ENCODE measurements at places on chromosomes 7 and 10.

DNA sequence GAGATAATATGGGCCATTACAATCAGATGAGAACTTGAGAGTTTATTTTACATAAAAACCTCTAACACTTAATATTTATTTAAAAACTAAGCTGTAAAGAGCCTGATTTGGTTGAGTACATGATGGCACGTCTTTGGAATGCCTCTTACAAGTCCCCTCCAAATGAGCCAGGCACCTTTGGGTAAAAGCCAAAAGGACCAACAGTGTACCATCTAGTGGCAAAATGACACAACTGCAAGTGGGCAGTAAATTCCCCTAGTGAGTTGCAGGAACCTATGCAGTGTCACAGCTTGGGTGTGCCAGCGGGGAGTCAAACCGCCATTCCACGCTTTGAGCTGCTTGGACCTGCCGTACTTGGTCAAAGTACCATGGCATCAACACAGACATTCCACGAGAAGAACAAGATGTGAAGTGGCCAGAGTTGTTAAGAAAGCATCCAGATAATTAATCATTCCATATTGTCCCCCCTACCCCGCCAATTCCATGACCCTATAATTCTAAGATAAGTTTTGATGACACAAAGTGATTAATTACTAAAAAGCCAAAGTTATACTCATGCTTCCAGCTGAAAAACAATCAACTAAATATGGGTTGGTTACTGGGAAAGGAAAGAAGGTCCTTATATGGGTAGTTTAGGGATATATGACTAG, 115.2 kb downstream of the SORBS1 start:
- DNase-seq = peak; percentile 39

DNA sequence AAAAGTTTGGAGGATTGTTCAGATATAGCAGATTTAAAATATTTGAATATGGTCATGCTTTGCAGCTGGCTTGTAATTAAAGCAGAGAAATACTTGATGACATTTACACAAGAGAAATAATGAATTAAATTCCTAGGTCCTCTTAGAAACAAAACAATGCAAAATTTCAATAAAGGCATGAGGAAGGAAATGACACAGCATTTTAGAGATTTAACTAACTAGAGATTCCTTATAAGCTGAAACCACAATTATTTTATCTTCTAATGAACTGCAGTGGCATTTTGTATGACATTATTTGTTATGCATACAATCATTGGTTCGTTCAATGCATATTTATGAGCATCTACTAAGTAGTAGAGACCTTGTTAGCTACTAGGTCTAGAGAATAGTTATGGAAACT, 490.9 kb downstream of the ZWINT start:
- no peak for DNase-seq

DNA sequence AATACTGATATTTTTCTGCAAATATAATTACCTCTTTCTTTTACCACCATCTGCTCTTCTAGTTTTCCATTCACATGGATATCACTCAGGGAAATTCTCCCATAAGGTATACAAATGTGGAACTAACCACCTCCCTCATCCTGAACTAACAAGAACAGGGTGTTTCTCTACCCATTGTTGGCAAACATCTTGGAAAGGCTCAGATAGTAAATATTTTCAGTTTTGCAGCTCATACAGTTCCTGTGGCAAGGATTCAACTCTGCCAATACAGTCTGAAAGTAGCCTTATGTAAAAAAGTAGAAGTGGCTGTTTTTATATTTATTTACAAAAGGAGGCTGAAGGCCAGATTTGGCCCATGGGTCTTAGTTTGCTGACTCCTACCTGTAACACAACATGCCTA, 513.0 kb upstream of the TEX47 start:
- DNase-seq = no peak

DNA sequence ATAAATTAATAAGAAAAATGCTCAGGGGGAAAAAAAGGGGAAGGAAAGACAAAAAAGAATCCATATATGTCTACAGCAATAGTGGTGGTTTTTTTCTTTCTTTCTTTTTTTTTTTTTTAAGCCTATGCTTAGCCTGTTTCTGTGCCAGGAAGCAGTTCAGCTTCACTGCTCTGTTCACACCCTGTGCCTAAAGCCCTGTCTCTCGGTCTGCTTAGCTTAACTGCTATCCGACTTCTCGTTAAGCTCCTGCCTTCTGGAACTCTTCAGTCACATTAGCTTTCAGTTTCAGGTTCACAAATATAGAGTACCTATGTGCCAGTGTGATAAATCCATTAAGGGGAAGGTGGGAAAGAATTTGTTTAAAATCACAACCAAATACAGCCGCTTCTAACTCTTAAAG, 26.5 kb upstream of the NRG3 start:
- no peak for DNase-seq

GRCh38 chr7:89200758-89201157, 405.2 kb upstream of the TEX47 start:
- DNase-seq = no peak

DNA sequence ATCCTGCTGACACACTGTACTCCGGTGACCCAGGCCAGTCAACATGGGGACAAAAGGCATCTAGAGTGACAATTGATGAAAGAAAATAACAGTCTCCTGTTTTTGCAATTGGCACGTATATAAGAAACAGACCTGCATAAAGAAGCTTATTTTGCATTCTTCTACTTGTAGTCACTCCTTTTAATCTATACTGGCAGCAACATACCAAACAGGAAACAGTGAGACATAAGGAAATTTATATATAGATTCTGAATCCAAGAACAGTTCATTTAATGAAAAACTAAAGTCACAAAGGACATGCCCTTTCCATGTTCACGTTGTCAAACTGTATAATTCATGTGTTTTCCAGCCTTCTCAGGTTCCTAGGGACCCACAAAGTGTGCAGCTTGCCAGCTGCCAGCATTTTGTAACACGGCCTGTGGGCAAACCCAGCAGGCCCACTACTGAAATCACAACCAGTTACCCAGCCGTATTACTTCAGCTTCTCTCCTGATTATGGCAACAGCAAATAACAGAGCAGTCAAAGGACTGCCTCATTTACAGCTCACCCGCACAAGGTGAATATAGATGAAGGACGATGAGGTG, 72.3 kb downstream of the AMPH start:
- no peak for DNase-seq

GRCh38 chr7:44383566-44383965, 58.2 kb upstream of the CAMK2B start:
- no peak for DNase-seq

DNA sequence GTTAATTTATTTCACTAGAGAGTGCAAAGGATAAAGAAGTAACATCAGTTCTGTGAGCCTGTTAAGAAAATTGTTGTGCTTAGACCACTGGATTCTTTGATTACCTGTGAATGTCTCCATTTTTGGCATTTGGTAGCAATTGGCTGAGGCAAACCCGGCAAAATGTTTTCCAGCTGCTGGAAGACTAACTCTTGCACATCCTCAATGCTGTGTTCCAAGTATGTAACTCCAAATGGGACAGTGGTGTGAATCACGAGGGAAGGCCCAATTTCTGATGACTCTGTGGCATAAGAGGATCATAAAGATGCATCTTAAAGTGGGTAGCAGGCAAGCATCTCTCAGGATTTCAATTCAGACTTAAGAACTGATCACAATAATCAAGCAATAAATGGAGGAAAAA, 268.8 kb downstream of the RNLS start:
- DNase-seq = no peak

DNA sequence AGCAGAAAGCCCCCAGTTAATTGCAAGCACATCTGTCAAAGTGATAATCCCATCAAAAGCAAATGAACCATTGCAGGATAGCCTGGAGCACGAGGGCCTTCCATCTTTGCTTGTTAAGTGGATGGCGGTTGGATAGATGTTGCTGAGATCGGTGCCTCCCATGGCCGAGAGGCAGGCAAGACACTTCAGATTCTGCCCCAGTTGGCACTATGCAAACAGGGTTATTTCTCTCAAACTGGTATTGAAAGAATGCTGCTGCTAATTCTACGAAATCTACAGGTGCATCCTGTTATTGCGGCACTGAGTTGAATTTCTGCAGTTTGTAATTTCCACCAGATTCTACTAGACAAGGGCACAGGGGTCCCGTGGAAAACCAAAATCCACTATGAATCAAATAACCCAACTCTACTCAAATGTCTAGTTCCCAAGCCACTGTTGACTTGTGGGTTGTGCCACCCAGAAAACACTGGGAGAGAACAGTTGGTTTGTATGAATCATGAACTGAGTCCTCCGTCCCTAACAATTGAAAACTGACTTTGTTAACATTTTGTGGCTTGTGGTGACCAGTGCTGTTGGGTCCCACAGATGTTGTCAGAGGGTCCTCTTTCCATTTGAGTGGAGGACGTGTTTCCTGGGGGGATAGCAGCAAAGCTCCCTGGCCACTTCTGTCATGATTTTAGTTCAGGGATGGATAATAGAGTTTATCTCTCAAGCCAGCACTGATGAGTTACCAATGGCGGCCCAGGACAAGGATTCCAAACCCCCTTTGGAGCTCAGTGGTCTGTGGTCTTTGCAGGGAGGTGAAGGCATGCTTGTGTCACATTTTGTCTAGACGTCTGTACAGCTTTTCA, 7.1 kb upstream of the IL2RA start:
- DNase-seq = no peak

DNA sequence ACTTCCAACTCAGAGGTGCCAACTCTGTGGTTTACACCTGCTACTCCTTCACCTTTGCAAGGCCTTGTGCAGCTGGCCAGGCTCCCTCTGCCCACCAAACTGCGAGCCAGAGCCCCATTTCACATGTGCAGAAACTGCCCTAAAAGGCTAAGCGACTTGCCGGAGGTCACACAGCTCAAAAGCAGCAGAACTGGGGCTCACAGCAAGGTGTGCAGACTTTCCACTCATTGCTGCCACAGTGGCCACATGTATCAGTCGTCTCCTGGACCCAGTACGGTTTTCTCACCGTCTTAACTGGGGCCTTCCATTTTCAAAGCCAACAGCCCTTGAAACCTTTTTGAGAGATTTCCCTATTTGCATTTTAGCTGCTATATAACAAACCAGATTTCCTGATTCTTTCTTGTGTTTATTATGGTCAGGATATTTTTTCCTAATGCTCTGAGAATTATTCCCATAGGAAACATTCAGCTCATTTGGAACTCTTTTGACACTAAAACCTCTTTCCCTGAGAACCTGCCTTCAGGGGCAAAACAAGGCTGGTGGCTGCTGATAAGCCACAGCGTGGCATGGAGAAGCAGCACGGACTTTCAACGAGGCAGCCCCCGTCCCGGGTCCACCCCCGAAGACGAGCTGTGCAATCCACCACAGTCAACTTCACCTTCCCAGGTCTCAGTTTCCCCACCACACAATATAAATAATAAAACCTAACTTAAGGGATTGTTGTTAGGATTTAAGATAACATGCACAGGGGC, 29.9 kb downstream of the SORBS1 start:
- DNase-seq = no peak

DNA sequence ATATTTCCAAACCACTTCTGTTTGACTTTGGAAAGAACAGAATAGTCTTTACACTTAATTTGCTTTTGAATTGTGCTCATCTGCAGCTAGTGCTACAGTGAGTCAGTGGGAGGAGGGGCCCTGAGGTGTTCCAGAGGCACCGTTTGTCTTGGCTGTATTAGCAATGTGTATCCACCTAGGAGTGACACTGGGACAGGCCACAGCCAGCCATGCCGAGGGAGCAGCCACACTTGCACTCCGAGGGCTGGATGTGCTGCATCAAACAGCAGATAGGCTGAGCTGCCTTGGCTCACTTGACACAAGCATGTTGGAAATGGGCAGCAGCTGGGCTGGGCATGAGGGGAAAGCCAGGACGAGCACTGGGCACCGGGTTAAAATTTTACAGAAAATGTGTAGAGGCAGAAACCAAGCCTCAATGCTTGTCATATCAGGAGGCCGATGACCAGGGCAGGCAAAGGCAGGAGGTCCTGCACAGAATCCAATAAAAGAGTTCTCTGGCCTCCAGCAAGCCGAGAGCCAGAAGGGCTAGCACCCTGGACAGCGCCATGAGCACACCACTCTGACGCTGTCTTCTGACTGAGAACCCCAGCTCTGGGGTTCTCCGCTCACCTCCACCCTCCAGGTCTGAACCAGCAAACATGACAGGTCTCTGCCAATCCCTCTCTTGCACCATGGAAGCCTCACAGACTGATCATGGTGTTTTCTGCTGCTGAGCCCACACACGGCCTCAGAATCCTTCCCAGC, 163.3 kb downstream of the GRID1 start:
- DNase-seq = no peak

DNA sequence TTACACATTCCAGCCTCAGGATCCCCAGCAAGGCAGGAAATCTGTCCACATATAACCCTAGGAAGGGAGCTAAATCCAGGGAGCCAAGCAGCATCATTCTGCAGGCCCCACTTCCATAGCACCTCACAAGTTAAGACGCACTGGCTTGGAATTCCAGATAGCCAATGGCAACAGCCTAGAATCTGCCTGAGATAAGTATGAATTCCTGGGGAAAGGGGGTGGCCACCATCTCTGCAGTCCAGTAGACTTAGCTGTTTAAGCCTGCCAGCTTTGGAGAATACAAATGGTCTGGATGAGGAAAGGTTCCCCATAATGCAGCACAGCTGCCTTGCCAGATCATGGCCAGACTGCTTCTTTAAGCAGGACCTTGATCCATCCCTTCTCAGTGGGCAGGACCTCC, 179.4 kb upstream of the PRSS1 start:
- DNase-seq = no peak

Measured in CD4-positive, alpha-beta T cell treated with Interleukin-1 beta for 1 hour (primary cell).